ENCODE measurements at places on chromosomes 13 and 19. TPM values are rescaled to one million over a fixed set of nuclear protein-coding genes. Genes with fewer than 3 reads are reported as not detected.

- no peak for DNase-seq
Measured at GRCh38 chr13:99265821-99266426, 7.7 kb upstream of the GPR18 start.

Gene LGI4
- 0.68 TPM for total RNA-seq

GRCh38 chr19:13363245-13363644 is 143.0 kb downstream of the CACNA1A start:
- no peak for DNase-seq

- DNase-seq, result no peak
Measured at GRCh38 chr13:42474954-42475353, 99.0 kb upstream of the TNFSF11 start.

Gene ERICH4
- not detected for total RNA-seq

Gene RASAL3
- 174 TPM for total RNA-seq

Gene C1QTNF9B
- total RNA-seq, result not detected

DNA sequence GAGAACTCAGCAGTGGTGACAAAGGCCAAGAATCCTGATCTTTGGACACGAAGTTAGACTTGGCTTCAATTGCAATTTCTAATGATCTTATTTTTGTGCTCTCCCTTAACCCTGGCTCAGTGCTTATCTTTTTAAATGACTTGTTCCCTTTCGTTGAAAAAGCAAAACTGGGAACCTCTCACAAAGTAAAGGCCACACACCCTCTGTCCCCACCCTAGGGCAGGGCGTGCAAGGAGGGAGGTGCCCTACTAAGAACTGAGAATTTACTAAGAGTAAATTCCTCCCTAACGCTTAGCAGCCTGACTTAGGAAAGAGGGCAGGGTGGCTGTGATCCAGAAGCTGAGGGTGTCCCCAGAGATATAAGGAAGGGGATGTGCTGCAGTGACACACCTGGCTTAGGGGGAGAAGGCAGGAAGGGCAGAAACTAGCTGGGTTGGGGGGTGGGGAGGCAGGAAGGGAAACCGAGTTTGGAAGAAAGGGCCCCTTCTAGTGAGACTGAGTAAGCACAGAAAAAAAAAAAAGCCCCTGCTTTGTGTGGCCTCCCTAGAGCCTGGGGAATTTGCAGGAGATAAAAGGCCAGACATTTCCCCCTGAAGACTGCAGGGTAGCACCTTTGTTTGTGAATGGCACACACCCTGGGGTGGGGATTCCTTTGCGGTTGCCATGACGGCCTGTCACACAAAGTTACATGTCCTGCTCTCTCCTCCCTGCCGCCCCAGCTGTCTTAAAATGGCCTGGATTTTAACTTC is 435.1 kb downstream of the EFNB2 start:
- no peak for DNase-seq

GRCh38 chr13:110652231-110652730 is 36.9 kb downstream of the NAXD start:
- no peak for DNase-seq

GRCh38 chr13:91313103-91313502 is 34.4 kb upstream of the MIR17HG start:
- no peak for DNase-seq

- DNase-seq, result no peak
Measured at GRCh38 chr13:43319617-43320444, 296.4 kb downstream of the DNAJC15 start.

DNA sequence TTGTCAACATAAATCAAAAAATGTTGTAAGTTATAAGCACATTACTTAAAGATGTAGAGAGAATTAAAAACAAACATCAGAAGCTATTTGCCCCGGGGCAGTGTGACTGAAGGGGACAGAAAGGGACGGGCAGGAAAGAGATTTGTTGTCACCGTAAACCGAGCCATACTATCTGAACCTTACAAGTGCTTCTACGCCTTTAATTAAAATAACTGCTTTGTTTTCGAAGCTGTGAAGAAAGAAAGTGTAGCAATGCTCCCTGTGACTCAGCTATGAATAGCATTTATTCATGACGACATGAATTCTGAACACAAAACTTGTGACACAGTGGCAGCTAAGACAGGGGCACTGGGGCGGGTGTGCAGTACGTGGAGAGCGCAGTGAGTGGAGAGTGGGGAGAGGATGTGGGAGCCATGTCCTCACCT is 30.0 kb downstream of the ZNF787 start:
- no peak for DNase-seq

GRCh38 chr13:74115133-74115532 is 19.1 kb downstream of the KLF12 start:
- DNase-seq, result no peak

- DNase-seq, result no peak
Measured at GRCh38 chr19:2722541-2723344, 1.6 kb upstream of the DIRAS1 start.

- DNase-seq, result no peak
Measured at GRCh38 chr13:86900906-86901305, 770.3 kb upstream of the SLITRK5 start.

DNA sequence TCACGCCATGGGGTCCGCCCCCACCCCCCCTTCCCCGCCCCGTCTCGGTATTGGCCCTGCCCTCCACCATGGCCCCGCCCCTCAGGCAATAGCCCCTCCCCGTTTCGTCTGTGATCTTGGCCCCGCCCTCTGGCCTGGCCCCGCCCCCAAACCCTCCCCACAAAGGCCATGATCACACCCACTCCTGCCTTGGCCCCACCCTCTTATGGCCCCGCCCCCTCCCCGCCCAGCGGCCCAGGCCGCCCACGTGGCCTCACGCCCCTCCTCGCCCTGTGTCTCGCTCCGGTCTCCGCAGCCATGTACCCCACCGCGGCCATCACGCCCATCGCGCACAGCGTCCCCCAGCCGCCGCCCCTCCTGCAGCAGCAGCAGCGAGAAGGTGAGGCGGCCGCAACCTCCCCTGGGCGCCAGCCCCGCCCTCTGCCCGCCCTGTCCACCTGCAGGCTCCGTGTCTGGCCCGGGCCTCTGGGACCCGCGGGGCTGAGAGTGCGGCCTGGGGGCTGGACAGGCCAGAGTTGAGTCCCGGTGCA is 61.3 kb downstream of the CELF5 start:
- peak; percentile 54 for DNase-seq

DNA sequence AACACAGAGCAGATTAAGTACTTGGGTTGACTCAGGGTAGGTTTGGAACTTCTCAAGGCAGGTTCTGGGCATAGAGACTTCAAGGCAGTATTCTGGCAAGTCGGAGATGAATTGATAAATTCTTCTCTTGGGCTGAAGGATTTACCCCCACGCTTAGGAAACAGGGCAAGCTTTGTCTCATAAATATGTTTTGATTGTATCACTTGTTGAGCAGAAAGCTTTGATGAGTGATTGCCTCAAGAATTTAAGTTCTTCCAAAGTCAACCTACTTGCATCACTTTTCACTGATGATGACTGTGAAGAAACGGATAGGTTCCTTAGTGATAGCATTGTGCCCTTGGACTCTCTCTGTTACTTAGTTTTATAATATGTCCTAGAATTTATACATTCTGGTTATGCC is 258.6 kb upstream of the DACH1 start:
- DNase-seq, result no peak

- no peak for DNase-seq
Measured at GRCh38 chr13:95793018-95793555, 116.1 kb downstream of the DNAJC3 start.

GRCh38 chr13:37364007-37364406 is 234.6 kb downstream of the POSTN start:
- DNase-seq, result no peak

DNA sequence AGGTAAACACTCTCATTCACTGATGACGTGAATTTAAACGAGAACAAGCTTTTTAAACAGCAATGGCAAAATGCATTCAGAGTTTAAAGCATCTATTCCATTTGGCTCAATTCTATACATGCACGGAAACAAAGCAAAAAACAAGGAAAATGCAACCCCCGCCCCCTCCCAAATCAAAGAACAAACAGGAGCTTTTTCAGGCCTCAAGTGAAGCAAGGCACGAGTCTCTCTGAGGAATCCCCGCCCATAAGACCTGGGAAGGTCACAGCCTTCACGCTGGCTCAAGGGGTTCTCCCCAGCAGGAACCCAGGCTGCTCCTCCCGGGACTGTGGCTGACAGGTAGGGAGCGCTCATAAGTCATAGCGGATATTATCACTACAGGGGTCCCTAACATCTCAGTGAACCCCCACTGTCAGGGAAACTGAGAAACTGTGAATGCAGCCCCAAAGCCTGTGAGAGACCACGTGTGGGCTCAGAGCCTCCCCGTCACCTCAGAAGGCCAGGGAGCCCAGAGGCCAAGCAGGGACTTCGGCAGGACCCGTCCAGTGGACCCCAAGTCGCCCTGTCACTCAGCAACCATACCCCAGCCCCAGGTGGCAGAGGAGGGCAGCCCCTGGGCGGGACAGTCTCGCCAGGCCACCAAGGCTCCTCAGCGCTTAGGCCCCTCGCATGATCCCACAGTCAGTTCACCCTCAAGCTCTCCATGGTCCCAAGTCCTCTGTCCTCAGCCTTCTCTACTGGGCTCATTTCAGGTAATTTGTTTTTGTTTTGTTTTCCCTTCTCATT is 117.3 kb downstream of the ZDHHC20 start:
- no peak for DNase-seq

Gene ZNF285
- total RNA-seq, result 0.48 TPM

GRCh38 chr13:26482451-26483197 is 74.9 kb upstream of the WASF3 start:
- DNase-seq, result peak; percentile 71

Gene POSTN
- total RNA-seq, result not detected

Gene CDX2
- total RNA-seq, result not detected

- no peak for DNase-seq
Measured at GRCh38 chr19:13417054-13417453, 89.2 kb downstream of the CACNA1A start.

Gene SIGLEC12
- 0.43 TPM for total RNA-seq

Gene ZNF699
- total RNA-seq, result 11.7 TPM

- DNase-seq, result no peak
Measured at GRCh38 chr19:30053558-30053957, 111.5 kb downstream of the URI1 start.

GRCh38 chr13:95485518-95486144 is 66.9 kb upstream of the CLDN10 start:
- DNase-seq, result no peak

- no peak for DNase-seq
Measured at GRCh38 chr13:109904218-109904617, 117.8 kb upstream of the IRS2 start.

Gene SIGLEC11
- total RNA-seq, result not detected
